ENCODE measurements at places on chromosomes 6 and 20. TPM values are rescaled to one million over a fixed set of nuclear protein-coding genes. Genes with fewer than 3 reads are reported as not detected.

C20orf96 gene
- total RNA-seq = 1.7 TPM

ZNF334 gene
- total RNA-seq = 0.76 TPM

SLC26A8 gene
- total RNA-seq = not detected

ANGPT4 gene
- not detected for total RNA-seq

MYT1 gene
- not detected for total RNA-seq

Data from dermis microvascular lymphatic vessel endothelial cell (primary cell).